ENCODE measurements at places on chromosomes 2 and 18.

DNA sequence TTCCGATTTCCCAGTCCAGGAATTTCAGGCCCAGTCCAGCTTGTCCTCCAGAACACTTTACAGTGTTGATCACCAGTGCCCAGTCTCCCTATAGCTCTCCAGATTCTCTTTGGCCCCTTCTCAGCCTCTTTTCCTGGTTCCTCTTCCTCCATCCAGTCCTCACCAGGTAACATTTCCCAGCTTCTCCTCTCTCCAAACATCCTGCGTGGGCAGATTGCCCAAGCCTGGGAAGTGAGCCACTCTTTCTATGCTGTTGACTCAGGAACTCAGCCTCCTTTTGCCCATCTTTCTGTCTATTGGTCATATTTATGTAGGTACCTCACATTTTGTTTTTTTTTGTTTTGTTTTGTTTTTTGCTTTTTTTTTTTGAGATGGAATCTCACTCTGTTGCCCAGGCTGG, 109.4 kb downstream of the LYPD1 start:
- DNase-seq = no peak

DNA sequence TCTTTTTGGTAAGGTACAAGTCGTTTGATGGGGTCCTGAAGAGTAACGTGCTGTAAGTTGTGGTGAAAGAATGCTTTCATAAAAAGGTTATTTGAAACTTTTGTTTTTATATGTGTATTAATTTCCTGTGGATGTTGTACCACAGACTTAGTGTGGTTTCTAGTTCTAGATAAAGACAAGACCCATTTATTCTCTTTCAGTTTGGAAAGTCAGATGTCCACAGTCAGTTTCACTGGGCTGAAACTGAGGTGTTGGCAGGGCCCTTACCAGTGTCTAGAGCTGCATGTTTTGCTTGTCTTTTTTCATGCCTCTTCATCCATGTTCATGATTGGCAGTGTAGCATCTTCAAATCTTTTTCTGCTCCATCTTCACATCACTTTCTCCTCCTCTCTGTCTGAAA, 22.1 kb upstream of the DOCK10 start:
- no peak for DNase-seq

- DNase-seq = no peak
Measured at GRCh38 chr2:164009756-164010337, 274.0 kb upstream of the FIGN start.

DNA sequence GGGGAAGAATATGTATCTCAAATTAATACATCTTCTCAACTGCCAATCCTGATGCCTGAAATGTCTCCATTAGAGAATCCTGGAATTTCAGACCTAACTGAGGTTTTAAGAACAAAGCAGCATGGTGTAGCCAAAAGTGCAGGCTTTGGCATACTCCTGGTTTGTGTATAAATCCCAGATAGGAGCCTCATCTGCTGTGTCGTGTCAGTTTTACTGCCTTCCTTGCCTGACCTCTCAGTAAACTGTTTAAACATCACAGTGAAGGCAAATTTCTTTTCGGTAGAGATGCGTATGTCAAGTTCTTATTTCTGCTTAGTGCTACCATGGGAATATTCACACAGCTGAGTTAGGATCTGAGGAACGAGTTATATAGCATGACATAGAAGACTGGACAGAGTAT, 7.3 kb downstream of the SCG2 start:
- no peak for DNase-seq

- peak; percentile 42 for DNase-seq
Measured at GRCh38 chr2:29841386-29842004, 79.9 kb downstream of the ALK start.

DNA sequence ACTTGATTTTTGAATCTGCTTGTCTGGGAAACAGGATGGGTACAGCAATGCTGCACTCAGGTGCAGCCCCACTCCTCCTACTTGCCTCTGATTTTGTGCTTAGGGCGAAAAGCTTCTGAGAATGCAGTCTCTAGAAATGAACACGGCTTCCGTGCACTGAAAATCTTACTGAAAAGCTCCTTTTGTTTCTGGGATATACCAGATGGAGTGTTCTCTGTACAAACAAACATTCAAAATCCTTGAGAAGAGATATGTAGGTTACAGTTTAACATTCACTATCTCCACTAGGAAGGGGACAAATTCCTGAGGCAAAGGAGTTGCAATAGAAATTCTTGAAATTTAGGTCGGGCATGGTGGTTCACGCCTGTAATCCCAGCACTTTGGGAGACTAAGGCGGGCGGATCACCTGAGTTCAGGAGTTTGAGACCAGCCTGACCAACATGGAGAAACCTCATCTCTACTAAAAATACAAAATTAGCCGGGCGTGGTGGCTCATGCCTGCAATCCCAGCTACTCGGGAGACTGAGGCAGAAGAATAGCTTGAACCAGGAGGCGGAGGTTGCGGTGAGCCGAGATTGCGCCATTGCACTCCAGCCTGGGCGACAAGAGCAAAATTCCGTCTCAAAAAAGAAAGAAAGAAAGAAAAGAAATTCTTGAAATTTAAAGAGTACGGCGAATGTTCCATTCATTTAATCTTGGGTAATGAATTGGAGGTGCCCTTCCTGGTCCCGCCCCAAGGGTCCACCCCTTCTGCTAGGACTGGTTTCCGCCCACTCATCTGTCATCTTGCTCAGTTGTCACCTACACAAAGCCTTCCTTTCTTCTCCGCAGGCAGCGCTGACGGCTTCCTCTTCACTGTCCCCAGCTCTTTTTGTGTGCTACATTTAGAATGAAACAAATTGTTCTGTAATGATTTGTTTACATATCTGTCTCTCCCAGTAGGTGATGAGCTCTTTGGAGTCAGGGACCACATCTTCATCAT, 92.4 kb downstream of the SOCS6 start:
- DNase-seq = no peak

DNA sequence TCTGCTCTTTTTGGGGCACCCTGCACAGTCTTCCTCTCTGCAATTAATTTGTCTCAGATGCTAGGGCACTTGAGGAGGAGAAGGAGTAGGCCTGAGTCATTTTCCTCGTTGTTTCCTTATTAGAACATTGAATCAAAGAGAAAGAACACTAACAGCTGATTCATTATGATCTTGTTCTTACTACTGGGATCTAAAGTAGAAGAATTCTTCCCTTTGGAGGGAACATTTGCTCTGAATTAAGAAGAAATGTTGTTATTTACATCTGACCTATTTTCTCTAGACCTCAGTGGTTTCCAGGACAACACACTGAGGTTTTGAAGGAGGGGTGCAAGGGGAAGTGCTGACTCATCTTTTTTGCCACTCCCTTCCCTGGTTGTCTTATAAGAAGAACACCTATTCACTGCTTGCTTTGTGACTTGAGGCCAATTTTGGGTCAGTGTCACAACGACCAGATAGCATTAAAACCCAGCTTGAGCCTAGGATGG, 24.3 kb upstream of the STAT1 start:
- peak; percentile 68 for DNase-seq

DNA sequence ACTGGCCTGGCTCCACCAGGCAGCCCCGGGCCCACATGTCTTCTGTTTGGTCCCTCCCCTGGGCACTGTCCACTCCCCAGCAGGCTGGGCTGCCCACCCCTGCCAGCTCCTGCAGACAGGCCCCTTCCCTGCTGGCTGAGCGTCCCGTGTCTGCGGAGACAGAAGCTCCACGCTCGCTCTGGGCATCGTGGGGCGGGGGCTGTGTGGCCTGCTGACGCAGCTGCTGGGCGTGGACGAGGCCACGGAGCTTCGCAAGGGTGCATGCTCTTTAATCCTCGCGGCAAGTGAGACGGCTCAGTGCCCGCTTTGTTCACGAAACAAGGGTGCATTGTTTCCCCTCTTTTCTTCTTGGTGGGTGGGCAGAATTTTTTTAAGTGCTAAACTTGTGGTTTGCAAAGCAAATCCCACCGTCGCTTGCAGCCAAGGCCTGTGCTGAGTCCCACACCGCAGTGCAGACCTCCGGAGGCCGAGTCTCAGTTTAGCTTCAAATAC, 132.8 kb upstream of the CTDP1 start:
- no peak for DNase-seq

- DNase-seq = peak; percentile 35
Measured at GRCh38 chr18:59629894-59630293, 67.3 kb downstream of the CCBE1 start.
